CD4-positive, alpha-beta T cell treated with Interleukin-4 for 1 hour (primary cell): ENCODE measurements at places on chromosomes 11 and 22.

- DNase-seq, result no peak
Measured at GRCh38 chr11:73757598-73757997, 3.3 kb downstream of the RAB6A start.

DNA sequence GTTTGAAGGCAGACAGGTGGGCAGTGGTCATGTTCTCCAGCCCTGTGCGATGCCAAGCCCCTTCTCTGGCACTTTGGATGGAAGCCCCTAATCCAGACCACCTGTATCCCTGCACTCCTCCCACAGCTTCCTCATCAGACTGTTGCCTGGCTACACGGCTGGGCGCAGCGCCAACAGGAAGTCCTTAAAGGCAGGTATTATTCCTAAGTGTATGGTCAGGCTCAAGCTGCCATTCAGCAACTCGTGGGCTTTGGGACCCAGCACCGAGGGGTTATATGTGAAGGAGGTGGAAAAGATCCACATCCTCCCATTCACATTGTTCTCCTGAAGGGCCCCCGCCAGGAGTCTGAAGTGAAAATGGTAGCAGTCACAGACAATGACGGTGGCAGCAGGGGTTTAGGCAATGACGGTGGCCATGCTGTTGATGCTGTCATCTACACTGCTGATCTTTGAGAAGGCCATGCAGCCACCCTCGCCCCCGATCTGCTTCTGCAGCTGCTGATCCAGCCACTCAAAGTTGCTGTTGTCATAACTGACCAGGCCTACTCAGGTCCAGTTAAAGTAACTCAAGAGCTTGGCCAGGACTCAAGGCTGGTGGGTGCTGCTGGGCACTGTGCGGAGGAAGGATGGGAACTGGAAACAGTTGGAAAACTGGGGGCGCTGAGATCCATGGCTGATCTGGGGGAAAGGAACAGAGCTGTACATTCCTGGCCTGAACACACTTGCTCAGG lies 27.7 kb downstream of the OR6Q1 start:
- no peak for DNase-seq

GRCh38 chr11:94676814-94677213 lies 91.3 kb upstream of the AMOTL1 start:
- no peak for DNase-seq

- DNase-seq, result no peak
Measured at GRCh38 chr11:65182258-65183170, 786 bp downstream of the CAPN1 start.

- DNase-seq, result peak; percentile 55
Measured at GRCh38 chr11:72238040-72238450, 5.9 kb downstream of the PHOX2A start.

- DNase-seq, result no peak
Measured at GRCh38 chr22:48940266-48941032, 887.2 kb downstream of the BRD1 start.

GRCh38 chr22:30044369-30044768 lies 35.9 kb upstream of the HORMAD2 start:
- no peak for DNase-seq

- no peak for DNase-seq
Measured at GRCh38 chr11:10392095-10393079, 62.7 kb upstream of the AMPD3 start.

DNA sequence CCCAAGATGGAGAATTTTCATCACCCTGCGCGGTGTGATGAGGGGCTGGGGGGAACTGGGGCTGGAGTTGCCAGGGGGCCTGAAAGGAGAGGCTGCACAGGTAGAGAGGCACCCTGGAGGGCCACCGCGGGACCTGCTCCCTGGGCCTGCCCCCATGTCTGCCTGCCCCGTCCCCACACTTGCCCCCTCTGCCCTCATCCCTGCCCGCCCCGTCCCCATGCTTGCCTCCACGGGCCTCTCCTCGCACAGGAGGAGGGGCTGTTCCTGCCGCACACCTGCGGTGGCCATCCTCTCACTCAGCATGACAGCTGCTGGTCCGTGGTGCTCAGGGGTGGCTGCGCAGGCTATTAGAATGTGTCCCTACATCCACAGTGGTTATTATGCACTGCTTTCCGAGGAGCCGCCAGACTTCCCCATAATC lies 43.5 kb downstream of the LINC01488 start:
- no peak for DNase-seq

DNA sequence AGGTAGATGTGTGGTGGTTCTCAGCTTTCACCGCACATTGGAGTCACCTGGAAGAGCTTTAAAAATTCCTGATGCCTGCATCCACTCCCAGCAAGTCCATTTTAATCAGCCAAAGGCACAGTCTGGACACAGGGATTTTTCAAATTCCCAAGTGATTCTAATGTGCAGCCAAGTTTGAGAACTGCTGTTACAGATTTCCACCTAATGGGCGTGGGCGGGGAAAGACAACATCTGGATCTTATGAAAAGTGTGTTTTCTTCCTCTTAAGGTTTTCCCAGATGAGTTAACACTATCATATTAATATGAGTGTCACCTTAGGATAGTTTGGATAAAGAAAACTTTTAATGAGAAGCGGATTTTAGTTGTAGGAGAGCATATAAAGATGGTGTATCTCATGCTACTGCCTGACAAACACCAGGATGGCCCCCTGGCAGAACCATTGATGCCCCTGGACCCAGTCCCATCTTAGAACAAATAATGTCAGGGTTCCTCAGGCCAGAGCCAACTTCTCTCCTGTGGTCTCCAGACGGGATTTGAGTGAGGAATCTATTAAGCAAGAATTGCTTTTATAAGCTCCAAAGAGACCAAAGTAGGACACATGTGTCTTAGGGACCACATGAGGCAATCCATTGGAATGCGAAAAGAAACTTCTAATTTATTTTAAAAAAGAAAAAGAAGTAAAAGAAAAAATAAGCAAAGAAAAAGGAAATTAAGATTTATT lies 31.9 kb downstream of the POU2AF1 start:
- no peak for DNase-seq

GRCh38 chr11:73285721-73286120 lies 13.6 kb downstream of the P2RY6 start:
- DNase-seq, result no peak

DNA sequence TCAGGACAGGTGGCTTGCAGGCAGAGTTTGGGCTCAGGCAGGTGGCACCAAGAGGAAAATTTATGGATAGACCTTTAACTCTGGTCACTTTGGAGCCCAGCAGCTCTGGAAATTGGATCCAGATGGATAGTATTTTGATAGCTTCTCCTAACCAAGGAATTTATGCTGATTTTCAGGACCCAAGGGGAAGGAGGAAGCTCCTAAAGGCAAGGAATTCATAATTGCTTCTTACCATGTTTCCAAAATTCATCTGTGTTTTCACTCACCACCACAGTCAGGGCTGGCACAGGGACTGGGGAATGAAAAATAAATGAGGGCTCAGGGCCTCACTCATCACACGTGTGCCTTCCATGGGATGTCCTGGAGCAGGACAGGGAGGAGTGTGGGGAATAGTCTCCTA lies 317.8 kb downstream of the ST3GAL4 start:
- no peak for DNase-seq

DNA sequence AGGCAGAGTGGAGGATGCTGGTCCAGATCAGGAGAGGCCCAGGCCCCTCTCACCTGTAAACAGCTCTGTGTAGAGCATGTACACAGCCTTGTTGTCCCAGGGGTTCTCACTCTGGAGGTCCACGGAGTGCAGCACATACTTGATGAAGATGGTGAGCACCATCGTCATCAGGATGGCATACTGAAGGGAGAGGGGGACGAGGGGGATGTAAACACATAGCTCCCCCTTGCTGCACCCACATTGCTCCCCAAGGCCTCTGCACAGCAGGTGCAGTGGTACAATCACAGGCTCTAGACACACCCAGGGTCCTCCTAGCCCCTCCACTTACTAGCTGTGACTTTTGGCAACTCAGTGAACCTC lies 2.9 kb downstream of the SYVN1 start:
- no peak for DNase-seq

DNA sequence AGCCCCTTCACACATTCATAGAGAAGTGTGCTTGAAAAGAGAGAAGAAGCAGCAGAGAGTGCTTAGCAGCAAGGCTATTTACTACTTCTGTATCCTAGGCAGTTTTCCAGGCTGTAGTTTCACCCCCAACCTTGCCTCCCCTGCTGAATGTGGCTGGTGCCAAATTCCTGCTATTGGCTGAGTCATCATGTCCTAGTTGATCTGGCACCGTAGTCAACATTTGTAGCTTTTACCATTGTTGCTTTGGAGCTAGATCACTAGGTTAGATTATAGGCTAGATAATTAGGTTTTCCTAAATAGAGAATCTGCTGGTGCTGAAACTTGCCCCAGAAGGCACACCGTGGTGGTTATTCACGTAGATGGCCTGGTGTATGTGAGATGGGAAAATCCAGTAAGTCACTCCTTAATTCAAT lies 32.7 kb downstream of the ARHGAP42 start:
- DNase-seq, result no peak

- no peak for DNase-seq
Measured at GRCh38 chr11:21630934-21631478, 561.9 kb upstream of the ANO5 start.

GRCh38 chr11:111379602-111380136 lies 594 bp upstream of the POU2AF1 start:
- DNase-seq, result no peak

GRCh38 chr22:24506802-24507438 lies 11.8 kb downstream of the UPB1 start:
- DNase-seq, result no peak

- DNase-seq, result no peak
Measured at GRCh38 chr11:73171436-73172161, 29.5 kb upstream of the FCHSD2 start.

GRCh38 chr11:123216249-123216648 lies 21.2 kb upstream of the CLMP start:
- DNase-seq, result no peak

GRCh38 chr11:2348986-2349385 lies 28.1 kb upstream of the CD81 start:
- DNase-seq, result no peak

GRCh38 chr11:76763573-76764346 lies 19.4 kb upstream of the TSKU start:
- DNase-seq, result no peak

GRCh38 chr11:20529757-20530156 lies 69.7 kb upstream of the SLC6A5 start:
- DNase-seq, result no peak

DNA sequence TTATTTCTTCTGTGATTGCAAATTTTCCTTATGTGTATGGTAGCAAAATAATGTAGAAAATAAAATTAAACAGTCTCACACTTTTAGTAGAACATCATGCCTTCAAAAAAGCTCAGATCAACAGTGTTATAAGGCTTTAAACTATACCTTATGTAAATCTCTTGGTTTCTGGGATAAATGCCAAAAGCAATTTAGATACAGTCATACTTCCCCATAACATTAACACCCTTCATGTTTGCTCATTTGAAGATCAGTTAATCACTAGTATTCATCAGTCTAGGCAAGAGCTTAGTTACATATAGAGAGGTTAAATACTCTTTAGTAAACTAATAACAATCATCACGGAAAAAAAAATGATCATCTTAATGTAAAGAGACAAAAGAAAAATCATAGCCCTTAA lies 421.8 kb upstream of the ANO3 start:
- no peak for DNase-seq

DNA sequence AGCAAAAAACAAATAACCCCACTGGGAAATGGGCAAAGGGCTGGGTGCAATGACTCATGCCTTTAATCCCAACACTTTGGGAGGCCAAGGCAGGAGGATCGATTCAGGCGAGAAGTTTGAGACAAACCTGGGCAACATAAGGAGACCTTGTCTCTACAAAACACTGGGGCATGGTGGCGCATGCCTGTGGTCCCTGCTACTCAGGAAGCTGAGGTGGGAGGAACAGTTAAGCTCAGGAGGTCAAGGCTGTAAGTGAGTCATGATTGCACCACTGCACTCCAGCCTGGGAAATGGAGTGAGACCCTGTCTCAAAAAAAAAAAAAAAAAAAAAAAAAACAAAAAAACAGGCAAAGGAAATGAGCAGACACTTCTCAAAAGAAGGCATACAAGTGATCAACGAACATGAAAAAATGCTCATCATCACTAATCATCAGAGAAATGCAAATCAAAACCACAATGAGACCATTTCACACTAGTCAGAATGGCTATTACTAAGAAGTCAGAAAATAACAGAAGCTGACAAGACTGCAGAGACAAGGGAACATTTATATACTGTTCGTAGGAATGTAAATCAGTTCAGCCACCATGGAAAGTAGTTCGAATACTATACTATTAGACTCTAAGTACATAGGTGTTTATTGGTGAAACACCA lies 48.2 kb upstream of the SMCO4 start:
- DNase-seq, result no peak

GRCh38 chr11:36312611-36313472 lies 16.8 kb downstream of the PRR5L start:
- DNase-seq, result no peak

- no peak for DNase-seq
Measured at GRCh38 chr11:66846671-66847091, 3.4 kb downstream of the RCE1 start.

DNA sequence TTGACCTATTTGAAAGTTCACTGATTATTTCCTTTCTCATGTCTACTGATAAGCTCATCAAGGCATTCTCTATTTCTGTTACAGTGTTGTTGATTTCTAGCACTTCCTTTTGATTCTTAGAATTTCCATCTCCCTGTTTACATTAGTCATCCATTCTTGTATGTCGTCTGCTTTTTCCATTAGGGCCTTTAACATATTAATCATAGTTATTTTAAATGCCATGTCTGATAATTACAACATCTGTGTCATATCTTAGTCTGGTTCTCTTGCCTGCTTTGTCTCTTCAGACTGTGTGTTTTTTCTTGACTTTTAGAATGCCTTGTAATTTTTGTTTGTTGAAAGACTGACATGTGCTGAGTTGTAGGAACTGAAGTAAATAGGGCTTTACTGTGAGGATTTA lies 602.1 kb downstream of the SOX6 start:
- no peak for DNase-seq

GRCh38 chr11:8683115-8683807 lies 669 bp downstream of the RPL27A start:
- DNase-seq, result no peak

- no peak for DNase-seq
Measured at GRCh38 chr22:49598338-49598737, 229.3 kb downstream of the BRD1 start.

DNA sequence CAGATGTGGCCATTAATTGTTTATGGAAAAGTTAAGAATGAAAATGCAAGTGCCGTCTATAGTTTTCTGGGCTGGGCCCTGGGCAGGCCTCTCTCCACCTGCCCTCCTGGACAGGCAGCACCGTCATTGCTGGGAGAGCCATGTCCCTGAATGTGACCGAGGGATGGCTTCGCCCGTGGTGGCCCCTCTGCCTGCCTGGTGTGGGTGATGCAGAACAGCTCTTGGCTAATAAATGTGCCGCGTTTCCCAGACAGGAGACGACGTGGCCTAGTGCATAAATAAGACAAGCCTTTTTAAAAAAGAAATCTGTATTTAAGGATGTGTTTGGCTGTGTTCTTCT lies 407.3 kb downstream of the TBC1D22A start:
- no peak for DNase-seq
